ENCODE measurements at places on chromosomes 5 and 9.

GRCh38 chr5:137078171-137078665, 420.9 kb downstream of the SPOCK1 start:
- DNase-seq, result no peak

GRCh38 chr5:72860499-72860898, 44.0 kb downstream of the TNPO1 start:
- no peak for DNase-seq

DNA sequence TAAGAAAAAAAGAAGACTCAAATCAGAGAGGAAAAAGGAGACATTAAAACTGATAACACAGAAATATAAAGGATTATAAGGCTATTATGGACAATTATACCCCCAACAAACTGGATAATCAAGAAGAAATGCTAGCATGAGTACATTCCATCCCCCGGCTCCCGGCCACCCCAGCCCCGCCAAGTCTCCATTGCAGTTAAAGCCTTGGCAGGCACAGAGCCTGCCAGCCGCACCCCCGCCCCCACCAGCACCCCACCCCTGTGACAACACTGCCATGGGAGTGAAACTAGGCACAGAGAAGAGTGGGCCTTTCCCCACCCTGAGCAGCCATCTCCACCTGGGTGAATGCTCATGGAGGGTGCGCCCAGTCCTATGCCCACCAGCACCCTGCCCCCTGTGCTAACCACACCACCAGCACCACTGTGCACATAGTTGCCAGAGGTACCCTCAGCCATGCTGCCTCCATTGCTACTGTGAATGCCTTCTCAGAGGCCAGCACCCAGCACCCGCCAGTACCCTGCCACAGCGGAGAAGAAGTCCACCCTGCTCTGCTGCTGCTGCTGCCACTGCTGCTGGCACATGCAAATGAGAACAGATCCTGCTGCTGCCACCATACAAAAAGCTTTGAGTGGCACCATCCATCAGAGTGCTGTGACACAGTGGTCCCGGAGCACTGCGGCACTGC, 117.0 kb downstream of the CSNK1G3 start:
- no peak for DNase-seq

GRCh38 chr5:33601881-33602280, 161.1 kb downstream of the TARS1 start:
- DNase-seq, result no peak

DNA sequence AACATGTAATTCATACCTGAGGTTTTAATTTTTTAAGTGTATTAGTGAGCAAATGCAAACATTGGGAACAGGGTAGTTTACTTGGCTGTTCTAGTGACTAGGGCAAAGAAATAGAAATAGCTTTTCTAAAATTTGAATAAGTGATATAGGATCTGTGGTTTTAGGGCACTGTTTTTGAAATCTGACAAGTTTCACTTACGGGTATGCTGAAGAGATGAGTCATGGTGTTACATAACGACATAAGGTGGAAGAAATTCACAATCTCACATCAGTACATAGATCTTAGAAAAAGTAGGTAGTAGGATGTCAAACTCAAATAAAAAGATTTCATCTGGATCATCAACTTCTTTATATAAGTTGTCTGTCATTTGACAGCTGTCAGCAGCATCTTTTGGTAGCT, 772.3 kb downstream of the MAT2B start:
- no peak for DNase-seq

- no peak for DNase-seq
Measured at GRCh38 chr9:7097040-7097715, 339.4 kb downstream of the KDM4C start.

- no peak for DNase-seq
Measured at GRCh38 chr9:72041369-72041768, 19.0 kb downstream of the C9orf57 start.

GRCh38 chr5:152349683-152350526, 55.2 kb downstream of the NMUR2 start:
- DNase-seq, result peak; percentile 60

DNA sequence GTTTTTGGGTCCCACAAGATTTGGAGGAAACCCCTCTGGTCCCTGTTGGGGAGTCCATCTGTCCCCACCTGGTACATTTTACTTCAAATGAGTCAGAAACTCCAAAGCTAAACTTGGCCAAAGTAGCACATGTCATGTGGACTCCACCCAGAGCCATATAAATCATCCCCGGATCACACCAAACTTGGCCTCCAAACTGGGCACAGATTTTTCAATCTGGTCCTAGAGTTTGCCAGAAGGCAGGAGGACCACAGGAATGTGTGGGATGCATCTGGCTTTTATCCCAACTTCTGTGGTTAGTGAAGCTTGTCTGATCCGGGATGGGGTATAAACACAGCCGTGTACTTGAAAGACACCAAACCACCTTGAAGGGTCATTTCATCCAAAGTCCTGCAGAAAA, 66.3 kb downstream of the MAT2B start:
- no peak for DNase-seq

DNA sequence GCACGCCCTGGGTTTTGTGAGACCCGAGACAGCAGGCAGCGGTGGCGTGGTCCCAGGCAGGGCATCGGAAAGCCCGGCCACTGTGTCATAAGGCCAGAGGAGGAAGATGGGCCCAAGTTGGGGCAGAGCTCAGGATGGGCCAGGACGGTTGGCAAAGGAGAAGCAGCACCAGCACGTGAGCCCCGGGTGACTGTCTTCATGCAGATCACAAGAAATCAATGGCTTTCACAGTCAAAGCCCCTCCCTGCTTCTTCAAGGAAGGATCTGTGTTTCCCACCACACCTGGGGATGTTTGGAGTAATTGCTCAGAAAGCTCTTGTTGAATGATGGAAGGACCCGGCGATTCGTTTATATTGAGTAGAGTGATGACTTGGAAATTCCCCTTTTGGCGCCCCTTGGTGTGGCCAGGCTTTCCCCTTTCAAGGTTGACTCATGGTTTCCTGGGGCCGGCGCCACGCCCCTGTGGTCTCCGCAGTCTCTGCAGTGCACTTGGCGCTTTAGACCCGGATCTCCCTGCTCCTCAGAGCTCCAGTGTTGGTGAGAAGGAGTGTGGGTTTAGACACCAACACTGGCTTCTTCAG, 52.1 kb downstream of the IL31RA start:
- no peak for DNase-seq

GRCh38 chr9:91777292-91777830, 172.7 kb downstream of the ROR2 start:
- DNase-seq, result no peak

- DNase-seq, result no peak
Measured at GRCh38 chr9:26735160-26735559, 157.4 kb downstream of the CAAP1 start.

DNA sequence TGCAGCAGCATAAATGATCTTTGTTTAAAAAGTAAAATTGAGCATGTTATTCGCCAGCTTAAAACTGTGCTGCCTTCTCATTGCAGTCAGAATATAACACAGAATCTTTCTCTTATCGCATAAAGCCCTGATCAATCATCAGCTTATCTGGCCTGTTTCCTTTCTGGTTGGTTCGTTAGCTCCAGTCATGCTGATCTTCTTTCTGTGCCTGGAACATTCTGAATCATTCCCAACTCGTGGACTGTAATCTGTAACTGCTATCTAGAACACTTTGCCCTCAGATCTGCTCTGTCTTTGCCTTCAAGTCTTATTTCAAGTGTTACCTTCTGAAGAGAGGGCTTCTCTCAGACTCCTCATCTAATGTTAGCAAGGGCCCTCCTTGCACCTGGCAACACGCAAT, 11.9 kb upstream of the FER start:
- DNase-seq, result no peak

DNA sequence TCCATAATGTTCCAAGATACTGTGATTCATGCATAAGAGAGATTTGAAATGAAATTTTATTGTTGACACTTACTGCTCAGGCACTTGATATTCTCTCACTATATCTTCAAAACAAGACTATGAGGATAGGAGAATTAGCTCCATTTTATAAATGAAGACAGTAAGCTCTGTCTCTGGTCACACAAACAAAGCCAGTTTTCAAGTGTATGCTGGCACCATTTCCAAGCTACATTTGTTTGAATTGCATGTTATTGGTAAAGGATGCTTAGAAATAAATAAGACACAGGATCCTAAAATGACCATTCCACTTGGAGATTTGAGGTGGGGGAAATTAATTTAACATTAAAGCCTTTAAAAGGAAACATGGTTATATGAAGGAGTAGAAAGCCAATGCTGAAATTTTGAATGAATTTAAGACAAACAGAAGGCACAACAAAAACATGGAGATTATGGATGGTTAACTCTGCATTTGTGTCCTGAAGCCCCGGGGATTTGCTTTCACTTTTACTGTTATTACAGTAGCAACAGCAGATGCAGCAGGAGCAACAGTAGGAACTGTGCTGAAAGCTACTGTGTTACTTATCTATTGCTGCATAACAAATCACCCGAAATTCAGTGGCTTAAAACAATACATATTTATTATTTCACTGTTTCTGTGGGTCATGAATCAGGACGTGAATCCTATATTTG, 79.7 kb upstream of the ASTN2 start:
- no peak for DNase-seq

- DNase-seq, result no peak
Measured at GRCh38 chr5:2892466-2893000, 141.1 kb upstream of the IRX2 start.

GRCh38 chr9:20980832-20981455, 50.5 kb downstream of the HACD4 start:
- no peak for DNase-seq

DNA sequence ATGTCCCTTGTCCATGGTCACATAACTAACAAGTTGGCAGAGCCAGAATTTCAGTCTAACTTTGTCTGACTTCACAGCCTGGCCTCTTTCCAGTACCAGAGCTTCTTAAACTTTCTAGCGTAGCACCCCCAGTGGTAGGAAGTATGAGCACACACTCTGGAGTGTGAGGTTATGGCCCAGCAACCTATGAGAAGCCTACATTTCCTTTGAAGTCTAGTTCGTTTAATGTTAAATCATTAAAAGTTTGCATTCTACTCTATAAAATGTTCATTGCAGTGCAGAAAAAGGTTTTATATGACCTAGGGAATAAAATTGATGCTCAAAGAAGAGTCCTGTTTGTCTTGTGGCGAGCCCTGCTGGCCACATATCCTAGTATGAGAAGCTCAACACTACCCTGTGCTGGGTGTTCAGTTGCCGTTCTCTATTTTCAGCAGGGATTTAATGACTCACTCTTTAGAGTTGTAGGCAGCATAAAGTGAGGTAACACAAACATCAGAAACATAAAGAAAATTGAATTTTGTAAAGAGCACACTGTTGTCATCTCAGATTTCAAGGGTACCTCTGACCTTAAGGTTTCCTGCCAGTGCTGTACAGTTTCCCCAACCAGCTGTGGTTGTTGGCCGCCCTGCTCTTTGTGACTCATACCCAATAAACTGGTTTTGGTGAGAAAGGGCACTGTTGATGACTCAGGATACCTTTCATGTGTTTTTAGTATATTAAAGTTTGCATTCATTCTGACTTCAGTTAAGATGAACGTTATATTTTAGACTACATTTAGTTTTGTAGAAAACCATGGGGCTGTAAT, 14.3 kb downstream of the MCCC2 start:
- DNase-seq, result peak; percentile 44

DNA sequence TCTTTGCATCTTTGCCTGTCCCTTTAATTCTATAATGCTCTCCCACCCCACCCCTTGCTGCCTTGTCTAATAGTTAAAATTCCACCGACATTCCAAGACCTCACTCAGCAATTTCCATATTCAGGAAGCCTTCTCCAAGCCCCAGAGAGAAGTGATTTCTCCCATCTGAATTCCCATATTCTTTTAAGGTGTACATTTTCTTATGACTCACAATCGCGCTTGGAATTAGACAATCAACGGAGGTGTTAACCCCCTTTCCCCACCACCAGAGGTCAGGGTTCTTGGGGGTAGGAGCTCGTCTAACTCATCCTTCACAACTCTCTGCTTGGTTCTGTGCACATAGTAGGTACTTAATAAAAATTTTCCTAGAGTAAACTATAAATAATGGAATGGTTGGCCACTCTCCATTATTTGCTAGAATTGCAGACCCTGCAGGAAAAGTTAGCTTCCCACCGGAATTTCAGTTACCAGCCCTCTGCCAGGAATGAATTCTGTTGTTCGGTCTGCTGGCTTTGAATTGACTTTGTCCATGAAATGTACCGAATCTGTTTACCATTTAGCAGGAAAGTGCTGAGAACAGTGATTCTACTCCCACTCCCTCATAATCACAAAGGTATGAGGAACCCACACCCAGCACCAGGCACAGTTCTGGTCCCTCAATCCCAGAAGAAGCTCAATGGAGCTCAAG, 5.0 kb downstream of the KCNIP1 start:
- DNase-seq, result no peak

DNA sequence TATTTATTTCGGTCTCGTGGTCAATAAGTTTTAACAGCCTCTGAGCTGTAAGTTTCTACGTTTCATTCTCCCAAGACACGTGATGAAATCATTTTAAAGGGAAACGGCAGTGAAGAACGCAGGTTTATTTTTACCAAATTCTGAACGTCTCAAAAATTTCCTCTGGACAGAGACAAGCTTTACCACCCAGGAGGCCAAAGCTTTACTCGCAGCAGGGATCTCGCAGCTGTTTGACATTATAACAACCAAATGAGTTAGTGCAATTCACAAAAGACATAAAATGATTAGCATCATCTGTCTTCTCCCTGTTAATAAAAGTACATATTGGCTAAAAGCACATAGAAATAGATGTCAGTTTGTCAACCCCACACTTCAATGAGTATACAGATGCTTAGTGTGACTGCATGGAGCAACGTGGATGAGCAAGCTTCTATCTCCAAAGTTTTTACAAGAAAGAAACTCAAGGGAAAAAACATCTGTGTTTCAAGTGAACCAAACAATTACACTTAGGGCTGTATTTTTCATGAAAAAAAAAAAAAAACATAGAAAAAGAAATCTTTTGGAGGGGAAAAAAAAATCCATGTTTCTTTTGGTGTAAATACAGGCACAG, 2.5 kb downstream of the SEMA5A start:
- no peak for DNase-seq

DNA sequence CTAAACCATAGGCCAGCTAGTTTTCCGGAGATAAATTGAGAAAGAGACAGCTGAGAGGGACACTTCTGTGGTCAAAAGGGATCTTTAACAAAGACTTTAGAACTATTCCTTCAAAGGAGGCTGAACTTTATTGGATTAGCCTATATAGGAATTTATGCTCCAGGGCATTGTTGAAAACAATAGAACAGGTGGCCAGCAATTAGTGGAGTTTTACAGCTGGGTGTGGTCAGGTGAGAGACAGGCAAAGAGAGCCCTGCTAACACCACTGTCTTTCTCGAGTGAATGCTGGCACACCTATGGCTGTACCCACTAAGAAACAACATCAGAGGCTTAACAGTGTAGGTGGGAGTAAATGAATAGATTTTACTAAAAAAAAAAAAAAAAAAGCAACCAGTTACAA, 16.7 kb upstream of the TLR4 start:
- no peak for DNase-seq

GRCh38 chr5:168370831-168371230, 79.4 kb downstream of the WWC1 start:
- no peak for DNase-seq

- DNase-seq, result no peak
Measured at GRCh38 chr5:139513852-139514485, 31.4 kb upstream of the STING1 start.

DNA sequence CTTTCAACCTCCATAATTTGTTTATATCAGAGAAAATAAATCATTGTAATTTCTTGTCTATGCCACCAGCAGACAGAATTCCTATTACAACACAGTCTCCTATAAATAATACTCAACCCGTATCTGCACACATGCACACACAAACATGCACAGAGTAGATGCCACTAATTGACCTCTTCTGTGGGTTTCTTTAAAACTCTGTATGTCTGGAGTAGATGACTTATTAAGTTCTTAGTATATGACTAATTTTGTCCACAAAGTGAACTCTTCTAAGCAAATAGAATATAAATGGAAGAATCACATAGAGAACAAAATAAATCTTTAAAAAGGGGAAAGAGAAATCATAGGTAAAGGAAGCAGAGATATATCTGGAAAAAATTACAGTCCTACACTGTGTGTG, 452.3 kb downstream of the MTRR start:
- DNase-seq, result no peak
